Left renal cortex interstitium (tissue), 4 donors: ENCODE measurements at places on chromosomes 6 and 20.

DNA sequence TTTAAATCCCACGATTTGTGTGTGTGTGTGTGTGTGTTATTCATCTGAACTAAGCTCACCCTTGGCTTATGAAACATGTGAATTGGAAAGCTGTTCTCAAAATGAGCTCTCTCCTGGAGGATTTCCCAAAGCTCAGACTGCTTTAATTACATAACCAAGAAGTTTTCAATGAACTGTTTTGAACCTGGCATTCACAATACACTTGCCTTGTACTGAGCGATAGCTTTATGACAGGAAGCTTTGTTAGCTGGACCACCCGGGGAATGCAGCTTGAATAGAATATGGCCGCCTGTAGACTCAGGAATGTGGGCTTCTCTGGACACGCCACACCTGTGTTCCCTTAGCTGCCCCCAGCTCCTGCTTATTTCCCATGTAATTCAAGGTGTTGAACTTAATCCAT, 71.4 kb upstream of the PREP start:
- no peak for DNase-seq

- no peak for DNase-seq
Observed at GRCh38 chr6:72825315-72825911, 203.5 kb downstream of the KCNQ5 start.

- peak; percentile 23 for DNase-seq
Observed at GRCh38 chr6:124870611-124871459, 91.4 kb upstream of the RNF217 start.

- DNase-seq, result no peak
Observed at GRCh38 chr6:136067731-136068341, 182.3 kb downstream of the MTFR2 start.

- no peak for DNase-seq
Observed at GRCh38 chr6:117947234-117947633, 40.2 kb downstream of the SLC35F1 start.

DNA sequence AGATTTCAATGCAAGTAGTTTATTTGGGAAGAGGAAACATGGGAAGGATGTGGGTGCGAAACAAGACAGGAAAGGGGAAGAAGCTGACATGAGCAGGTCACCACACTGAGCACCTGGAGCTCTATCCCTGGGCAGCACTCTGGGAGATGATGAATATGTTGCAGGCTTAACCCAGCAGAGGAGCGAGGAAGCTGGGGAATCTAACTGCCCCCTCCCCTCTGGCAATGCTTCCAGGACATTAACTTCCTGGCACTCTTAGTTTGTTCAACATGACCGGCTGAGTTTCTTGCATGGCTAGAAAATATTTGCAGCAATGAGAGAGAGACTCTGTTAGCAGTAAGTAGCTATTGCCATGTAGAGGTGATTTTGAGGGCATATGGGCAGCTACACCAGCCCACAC, 4.9 kb upstream of the ADA start:
- DNase-seq, result no peak

DNA sequence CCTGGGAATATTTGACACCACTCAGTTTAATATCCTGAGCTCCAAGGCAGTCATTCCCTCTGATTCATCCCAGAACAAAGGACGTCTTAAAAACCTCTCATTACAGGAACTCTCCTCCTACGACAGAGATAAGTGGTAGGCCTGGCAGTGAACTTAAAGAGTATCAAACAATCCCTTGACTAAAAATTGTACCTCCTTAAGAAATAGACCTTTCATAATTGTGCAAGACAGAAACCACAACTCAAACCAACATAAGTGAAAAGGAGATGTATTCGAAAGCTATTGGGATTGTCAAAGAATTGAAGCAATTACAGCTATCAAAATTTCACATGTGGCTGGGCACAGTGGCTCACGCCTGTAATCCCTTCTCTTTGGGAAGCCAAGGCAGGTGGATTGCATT, 19.1 kb upstream of the BNIP5 start:
- DNase-seq, result no peak

DNA sequence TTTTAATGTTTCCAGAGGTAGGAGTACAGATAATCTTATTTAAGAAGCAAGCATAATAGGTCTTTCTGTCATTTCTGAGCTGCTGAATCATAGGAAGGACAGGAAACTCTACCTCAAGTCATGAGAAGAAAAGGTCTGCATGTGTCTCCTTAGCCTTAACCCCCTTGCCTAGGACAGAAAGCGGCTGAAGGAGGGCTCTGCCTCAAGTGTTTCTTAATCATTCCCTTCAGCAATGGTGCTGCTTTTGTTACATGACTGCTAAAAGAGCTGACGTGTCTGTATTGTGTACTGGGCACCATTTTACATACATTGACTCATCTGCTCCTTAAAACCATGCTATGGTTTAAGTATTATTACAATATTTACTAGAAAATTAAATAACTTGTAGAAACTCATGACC, 564.0 kb upstream of the AGPAT4 start:
- no peak for DNase-seq

DNA sequence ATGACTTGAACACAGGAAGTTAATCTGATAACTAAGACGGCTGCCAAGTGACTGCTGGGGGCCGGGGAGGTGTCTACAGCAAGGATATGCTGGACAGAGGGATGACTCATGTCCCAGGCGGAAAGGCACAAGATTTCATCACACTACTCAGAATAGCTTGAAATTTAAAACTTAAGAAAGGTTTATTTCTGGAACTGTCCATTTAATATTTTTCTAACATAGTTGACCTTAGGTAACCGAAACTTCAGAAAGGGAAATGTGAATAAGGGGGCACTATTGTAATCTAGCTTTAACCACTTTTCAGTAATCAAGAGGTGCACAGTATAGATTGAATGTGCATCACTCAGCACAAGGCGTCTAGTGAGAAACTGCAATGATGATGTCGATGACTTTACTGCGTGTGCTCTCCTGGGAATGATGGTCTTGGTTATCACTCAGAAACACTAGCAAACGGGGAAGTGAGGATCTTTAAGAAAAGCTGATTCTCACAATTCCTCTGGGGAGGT, 171.5 kb downstream of the QKI start:
- no peak for DNase-seq

- DNase-seq, result no peak
Observed at GRCh38 chr6:111718990-111719389, 113.3 kb upstream of the TRAF3IP2 start.

DNA sequence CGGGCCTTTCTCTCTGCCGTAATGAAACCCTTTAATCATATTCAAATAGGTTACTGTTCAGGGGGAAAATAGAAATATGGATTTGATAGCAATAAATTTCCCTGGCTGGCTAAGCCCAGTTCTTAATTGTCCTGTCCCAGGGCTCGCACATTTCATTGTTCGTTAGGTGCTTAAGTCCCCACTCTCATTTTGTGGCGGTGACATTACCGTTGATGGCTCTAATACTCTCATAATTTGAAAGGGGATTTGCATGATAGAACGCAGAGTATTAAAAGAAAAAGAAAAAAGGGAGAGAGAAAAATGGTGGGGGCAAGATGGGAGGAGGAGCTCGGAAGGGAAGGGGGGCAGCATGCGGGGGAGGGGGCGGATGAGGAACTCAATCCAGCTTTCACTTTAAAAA, 79.1 kb upstream of the FOXP4 start:
- DNase-seq, result no peak
